Retinal pigment epithelial cell (primary cell): ENCODE measurements at places on chromosomes 5 and 9.

- DNase-seq: no peak
Observed at GRCh38 chr9:96203867-96204501, 98.0 kb downstream of the HSD17B3 start.

- no peak for DNase-seq
Observed at GRCh38 chr9:101652601-101653175, 57.9 kb upstream of the PPP3R2 start.

DNA sequence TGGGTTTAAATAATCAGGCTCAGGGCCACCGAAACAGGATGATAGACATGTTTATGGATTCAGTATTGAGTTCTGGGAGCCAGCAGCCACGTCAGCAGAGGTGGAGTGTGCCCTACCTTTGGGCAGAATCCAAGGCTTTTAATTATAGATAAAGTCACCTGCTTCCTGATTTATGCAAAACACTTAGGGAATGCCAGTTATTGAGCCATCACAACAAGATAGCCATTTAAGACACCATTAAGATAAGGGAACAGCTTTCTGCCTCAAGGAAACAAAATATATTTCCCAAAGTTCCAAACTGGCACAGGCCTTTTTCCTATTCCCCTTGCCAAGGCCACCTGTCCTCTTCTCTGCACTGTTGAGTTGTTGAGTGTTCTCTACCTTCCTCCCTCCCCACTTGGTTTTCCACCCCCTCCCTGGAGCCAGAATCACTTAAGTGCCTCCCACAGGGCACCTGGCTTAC is 2.4 kb downstream of the CCL28 start:
- no peak for DNase-seq

DNA sequence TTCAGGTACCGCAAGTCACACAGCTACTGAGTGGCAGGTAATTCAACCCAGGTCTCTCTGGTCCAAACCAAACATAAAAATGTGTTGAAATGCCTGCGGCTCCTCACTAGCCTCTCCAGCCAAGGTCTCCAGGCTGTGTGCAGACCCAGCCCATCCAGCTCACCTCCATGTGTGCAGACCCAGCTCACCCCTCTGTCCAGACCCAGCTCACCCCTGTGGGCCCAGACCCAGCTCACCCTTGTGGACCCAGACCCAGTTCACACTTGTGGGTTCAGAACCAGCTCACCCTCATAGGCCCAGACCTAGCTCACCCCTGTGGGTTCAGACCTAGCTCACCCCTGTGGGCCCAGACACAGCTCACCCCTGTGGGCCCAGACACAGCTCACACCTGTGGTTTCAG is 188.0 kb upstream of the ADCY2 start:
- DNase-seq: no peak

DNA sequence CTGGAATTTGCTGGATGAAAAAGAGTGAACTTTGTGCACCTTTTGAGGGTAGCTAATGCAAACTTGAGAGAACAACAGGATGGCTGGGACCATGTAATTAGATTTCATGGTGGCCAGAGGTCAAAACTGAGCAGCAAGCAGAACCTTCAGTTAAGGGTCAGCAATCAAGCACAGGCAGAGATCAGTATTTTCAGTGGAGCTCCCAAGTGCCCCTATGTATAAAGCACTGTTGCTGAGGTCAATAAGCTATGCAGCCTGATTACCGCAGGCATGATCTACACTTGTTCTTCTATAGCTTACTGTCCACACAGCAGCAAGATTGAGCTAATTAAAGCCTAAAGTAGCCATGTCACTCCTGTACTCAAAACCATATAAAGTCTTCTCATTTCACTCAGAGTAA is 62.1 kb upstream of the TMC1 start:
- DNase-seq: no peak
